ENCODE measurements at places on chromosomes 4 and X.

DNA sequence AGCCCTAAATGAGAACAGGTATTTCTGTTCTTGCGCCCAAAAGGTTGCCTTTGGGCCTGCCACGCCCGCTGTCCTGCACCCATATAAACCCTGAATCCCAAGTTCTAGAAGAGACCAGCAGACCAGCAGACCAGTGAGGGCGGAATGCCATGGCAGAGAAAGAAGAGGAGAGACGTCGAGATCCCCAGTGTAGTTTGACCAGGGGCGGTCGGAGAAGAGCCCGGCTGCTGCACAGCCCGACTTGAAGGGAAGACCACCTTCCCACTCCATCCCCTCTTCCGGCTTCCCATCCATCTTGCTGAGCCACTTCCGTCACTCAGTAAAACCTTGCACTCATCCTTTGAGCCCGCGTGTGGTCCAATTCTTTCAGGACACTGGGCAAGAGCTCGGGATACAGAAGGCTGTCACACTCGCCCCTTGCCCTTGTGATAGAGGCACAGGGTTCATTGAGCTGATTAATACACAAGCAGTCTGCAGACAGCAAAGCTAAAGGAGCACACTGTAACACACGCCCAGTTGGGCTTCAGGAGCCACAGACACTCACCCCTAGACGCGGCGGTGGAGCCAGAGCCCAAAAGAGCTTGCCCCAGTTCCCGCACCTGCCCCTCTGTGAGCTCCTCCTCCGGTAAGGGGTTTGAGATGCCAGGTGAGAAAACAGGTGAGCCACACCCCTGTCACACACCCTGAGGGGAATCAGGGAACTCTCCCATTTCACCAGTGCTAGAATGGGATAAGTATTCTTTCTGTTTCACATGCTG lies 230.8 kb downstream of the PCDH10 start:
- no peak for DNase-seq

- DNase-seq: no peak
Measured at GRCh38 chr4:175453456-175453855, 358.6 kb downstream of the GPM6A start.

DNA sequence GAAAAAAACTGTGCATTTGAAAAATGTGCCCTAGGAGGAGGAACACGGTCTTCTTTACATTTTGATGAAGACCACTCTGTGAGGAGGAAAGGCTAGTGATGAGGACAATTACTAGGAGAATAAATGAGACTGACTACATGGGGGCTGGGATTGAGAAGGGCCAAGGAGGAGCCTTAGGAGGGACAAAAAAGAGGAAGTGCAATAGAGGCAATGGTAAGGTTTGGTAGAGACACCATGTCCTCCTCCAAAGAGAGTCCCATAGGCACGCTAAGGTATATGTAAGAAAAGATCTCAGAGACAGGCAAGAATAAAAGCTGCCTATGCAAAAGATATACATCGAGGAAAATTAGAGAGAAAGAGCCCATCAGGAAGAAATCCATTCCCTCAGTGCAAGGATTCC lies 336.5 kb upstream of the SFRP2 start:
- no peak for DNase-seq

DNA sequence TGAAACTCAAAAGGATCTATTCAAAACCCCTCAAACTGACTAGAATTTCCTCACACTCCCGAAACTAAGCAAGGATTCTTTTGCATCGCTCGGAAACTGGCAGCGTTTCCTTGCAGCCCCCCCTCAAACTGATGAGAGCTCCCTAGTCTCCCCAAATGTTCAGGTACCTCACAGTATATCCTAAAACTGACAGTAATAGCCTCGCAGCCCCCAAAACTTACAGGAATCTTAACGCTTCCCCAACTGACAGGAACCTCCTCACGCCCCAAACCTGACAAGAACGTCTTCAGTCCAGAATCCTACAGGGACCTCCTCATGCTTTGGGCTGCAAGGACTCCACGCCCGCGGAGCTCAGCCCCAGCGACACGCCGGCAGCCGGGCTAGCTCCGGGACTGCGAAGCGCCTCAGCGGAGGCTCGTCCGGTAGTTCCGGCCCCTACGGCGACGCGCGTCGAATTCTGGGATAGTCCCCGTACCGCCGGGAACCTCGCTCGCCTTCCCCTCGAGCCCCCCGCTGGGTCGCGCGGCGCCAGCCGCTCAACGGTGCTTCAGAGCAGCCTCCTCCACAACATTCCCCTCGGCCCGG lies 640 bp downstream of the PHF8 start:
- no peak for DNase-seq

DNA sequence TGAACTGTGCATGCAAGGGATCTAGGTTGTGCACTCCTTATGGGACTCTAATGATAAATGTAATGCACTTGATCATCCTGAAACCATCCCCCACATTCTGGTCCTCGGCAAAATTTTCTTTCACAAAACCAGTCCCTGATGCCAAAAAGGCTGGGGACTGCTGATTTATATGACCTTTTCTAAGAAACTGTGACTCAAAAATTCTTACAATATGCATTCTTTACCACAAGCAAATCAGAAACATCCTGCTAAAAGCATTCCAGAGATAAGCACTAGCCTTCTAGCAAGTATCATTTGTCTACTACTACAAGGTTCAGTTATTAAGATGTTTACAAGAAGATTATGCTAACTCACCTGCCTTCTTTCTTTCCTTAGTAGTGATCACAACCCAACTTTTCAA lies 166.5 kb upstream of the PCDH7 start:
- no peak for DNase-seq

GRCh38 chr4:142581881-142582280 lies 264.2 kb downstream of the INPP4B start:
- DNase-seq: no peak

DNA sequence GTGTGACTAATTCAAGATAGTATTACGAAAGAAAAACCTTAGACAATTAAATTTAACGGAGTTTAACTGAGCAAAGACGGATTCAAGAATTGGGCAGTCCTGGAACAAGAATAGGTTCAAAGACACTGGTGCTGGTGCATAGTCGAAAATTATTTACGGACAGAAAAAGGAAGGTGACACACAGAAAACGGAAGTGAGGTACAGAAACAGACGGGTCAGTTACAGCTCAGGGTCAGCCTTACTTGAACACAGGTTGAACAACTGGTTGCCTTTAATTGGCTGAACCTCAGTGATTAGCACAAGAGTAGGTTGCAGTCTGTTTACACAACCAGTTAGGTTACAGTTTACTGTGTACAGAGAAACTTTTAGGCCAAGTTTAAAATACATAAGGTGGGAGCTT lies 31.5 kb downstream of the KLHL8 start:
- DNase-seq: no peak

GRCh38 chr4:165873298-165874071 lies 448 bp downstream of the TLL1 start:
- peak; percentile 23 for DNase-seq

DNA sequence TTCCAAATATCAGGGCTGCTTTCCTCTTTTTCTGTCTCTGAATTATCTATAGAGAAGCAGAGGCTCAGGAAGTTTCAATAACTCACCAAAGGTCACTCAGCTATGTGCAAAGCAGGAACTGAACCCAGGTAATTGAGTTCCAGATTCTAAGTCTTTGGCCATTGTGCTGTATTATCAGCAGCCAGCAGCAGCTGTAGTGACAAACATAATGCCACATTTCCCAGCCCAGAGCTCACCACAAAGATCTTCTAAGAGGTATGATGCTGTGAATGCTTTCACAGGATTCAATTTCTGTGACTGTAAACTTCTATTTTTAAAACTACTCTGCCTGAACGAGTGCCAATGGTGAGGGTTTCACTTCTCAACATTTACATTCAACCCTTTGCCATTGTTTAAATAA lies 56.4 kb downstream of the SPOCK3 start:
- no peak for DNase-seq

- no peak for DNase-seq
Measured at GRCh38 chr4:1855333-1856070, 454 bp downstream of the LETM1 start.

DNA sequence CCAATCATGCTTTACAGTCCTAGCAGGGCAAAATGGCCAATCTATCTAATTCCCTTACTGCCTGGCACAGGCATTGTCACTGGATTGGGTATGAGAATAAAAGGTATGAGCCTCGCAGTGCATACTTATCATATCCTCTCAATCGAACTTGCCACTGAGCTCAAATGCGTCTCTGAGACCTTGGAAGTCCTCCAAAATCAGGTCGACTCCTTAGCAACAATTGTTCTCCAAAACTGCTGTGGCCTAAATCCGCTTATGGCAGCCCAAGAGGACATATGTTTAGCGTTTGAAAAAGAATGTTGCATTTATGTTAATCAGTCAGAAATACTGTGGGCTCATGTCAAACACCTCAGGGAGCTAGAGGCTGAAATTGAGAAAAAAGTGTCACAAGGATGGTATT lies 69.7 kb downstream of the SPIN4 start:
- no peak for DNase-seq

GRCh38 chr4:26433556-26433955 lies 56.7 kb downstream of the CCKAR start:
- no peak for DNase-seq

DNA sequence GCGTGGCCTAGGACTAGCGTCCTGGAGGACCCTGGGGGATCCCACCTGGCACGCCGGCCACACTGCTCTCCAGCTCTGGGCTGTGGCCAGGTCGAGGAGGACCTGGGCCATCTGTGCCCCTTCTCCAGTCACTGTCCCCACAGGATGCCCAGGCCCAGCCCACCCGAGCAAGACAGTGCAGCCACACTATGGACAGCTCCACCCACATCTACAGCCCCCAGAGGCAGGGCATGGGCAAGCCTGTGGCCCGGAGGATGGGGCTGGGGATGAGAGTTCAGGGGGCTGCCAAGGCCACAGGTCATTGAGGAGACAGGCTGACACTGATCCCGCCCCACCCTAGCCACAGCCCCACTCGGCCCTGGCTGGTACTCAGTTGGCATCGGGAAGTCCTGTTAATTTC lies 30.3 kb downstream of the FAM53A start:
- no peak for DNase-seq

DNA sequence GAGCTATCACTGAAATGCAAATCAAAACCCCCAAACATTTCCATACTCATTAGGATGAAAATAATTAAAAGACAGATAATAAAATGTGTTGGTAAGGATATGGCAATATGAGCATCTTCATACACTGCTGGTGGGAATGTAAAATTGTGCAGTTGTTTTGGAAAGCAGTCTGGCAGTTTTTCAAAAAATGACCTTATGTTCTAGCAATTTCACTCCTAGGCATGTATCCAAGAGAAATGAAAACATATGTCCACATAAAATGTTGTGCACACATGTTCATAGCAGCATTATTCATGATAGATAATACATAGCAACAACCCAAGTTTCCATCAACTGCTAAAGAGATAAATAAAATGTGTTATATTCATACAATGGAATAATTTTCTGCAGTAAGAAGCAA lies 14.8 kb upstream of the GPRASP2 start:
- no peak for DNase-seq

GRCh38 chr4:145230726-145231125 lies 50.3 kb upstream of the OTUD4 start:
- DNase-seq: no peak

- no peak for DNase-seq
Measured at GRCh38 chr4:130424211-130424610, 1328.3 kb downstream of the C4orf33 start.

- DNase-seq: no peak
Measured at GRCh38 chr4:139374251-139374650, 72.0 kb upstream of the NDUFC1 start.

DNA sequence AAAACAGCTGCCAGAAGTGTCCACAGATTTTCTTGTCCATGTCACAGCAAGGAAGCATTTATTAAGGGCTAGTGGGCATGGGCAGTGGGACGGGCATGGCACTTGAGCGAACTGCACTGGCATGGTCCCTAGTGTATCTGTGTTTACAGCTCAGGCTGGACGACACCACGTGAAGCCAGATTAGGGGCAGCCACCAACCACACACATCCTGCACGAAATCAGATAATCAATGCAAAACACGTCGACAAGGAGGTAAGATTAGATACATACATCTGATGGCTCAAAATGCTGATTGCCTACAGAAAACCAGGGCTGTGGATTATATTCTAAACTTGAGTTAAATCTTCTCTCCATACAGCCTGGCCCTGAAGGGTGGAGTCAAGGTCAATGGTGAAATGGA lies 103.8 kb upstream of the ATP6AP2 start:
- no peak for DNase-seq

DNA sequence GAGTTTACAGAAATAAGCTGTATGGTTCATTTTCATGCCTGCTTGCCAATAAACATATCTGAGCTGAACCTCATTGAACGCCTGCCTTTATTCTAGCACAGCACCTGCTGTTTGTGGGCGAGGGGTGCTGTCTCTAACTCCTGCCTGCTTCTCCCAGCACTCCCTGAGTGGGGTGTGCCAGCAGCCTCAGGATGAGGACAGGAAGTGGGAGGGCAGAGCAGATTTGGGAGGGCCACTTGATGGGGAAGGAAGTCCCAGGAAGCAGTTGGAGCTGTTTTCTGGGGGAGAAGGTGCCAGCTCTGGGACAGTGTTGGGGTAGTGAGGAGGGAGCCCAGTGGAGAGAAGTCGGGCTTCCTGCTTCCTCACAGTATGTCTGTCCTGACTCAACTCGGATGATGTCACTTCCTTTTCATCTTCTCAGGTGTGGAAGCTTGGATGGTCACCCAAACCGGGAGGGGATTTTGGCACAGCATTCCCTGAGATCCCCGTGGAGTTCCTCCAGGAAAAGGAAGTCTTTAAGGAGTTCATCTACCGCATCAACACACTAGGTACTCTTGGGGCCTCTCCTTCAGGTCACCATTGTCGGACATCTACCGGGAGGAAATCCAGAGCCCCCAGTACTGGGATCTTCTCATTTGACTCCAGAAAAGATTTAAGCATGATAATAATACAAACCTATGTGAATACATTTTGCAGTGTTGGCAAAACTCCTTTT lies 29.0 kb upstream of the MSANTD1 start:
- DNase-seq: no peak

GRCh38 chrX:34053931-34054330 lies 78.2 kb downstream of the FAM47A start:
- DNase-seq: no peak

DNA sequence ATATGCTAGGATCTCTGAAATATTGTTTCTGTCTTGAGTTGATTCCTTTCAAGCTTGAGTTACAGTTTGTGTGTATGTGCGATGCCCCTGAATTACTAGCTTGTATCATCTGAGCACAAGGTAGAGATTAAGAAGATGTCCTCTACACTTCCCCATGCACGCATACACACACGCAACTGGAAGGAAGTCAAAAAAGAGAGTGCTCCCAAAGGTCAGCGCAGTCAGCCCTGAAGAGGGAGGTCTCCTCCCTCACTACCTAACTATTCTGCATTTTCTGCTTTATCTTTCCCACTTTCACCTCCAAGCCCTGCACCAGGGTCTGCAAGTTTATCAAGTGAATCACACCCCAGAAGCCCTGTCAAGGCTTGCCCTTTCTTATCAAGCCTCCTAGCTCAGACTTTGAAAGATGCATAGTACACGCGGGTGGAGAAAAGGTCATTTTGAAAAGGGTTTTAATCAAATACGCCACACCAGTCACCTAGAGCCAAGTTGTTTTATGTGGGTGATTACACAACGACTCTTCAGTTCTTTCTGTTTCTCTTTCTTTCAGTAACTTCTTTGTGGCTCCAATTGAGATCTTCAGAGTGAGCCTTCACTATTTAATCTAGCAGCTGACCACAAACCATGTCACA lies 127.7 kb downstream of the ASB9 start:
- no peak for DNase-seq

- no peak for DNase-seq
Measured at GRCh38 chr4:42519803-42520417, 122.6 kb downstream of the SHISA3 start.

All from D721Med (cell line).